ENCODE measurements at places on chromosomes 16 and 17.

- no peak for DNase-seq
Measured at GRCh38 chr17:46030752-46031151, 31.7 kb downstream of the STH start.

GRCh38 chr16:81560979-81561657 lies 116.5 kb downstream of the CMIP start:
- no peak for DNase-seq

DNA sequence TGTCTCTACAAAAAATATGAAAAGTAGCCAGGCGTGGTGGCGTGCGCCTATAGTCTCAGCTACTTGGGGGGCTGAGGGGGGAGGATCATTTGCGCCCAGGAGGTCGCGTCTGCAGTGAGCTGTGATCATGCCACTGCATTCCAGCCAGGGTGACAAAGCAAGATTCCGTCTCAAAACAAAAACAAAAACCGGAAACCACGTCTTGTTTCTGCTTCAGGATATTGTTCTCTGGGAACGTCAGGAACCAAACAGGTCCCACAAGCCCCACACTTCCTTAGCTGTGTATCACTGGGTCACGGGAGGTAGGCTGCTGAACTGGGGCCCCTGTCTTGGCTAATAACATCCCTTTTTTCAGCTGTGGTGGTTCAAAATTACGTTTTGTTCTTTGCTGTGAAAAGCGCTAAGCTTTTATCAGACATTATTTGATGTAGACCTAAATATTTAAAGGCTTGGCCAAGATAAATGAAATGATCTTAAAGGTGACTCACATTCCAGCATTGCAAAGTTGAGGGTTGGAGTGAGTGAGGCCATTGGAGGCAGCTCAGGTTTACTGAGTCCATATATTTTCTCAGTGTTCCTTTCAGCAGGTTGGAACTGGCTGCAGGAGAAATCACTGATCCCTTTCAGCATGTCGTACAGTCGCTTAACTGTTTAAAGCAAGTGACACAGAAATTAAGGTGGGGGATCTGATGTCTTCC lies 16.4 kb upstream of the SEC14L1 start:
- no peak for DNase-seq

GRCh38 chr17:61065263-61065773 lies 334.3 kb upstream of the TBX2 start:
- peak; percentile 19 for DNase-seq

- no peak for DNase-seq
Measured at GRCh38 chr17:44069974-44070454, 521 bp upstream of the G6PC3 start.

- DNase-seq, result peak; percentile 79
Measured at GRCh38 chr17:50816771-50817751, 18.3 kb upstream of the WFIKKN2 start.

Measured in HEK293T (cell line).